ENCODE measurements at places on chromosomes 16 and 17. TPM values are rescaled to one million over a fixed set of nuclear protein-coding genes. Genes with fewer than 3 reads are reported as not detected.

GRCh38 chr17:9200699-9201359, 179.5 kb downstream of the NTN1 start:
- no peak overlapping the region for H3K27ac ChIP-seq
- H3K36me3 ChIP-seq: no peaks in the 10 kb centered on the region
- H3K4me3 ChIP-seq: no peak overlapping the region
- DNase-seq: no peak
- H3K27me3 ChIP-seq: peaks cover 5% of the 10 kb centered on the region
- H3K4me1 ChIP-seq: no peaks in the 10 kb centered on the region

The FNDC8 gene
- not detected for total RNA-seq

DNA sequence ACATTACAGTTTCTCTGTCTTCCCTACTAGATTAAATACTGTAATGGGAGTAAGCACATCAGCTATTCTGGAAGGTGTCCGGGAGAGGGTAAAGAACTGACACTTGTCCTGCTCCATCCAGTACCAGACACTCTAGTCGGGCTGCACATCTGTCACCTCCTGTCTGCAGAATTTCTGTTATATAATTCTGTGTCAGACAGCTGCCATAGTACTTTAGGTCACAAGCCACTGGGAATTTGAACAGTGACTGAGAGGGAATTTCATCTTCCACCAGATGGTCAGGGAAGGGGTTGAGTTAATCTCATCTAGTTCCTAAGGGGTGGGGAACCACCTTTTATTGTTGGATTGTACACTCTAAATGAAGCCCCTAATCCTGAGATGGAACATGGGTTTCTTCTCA, 58.6 kb upstream of the NUDT7 start:
- H3K4me1 ChIP-seq: no peaks in the 10 kb centered on the region
- H3K27ac ChIP-seq: no peak overlapping the region
- H3K27me3 ChIP-seq: peaks cover 20% of the 10 kb centered on the region
- DNase-seq: no peak
- no peaks in the 10 kb centered on the region for H3K36me3 ChIP-seq

GRCh38 chr17:40150276-40150675, 9.9 kb downstream of the CASC3 start:
- H3K36me3 ChIP-seq: peaks cover 55% of the 10 kb centered on the region
- no peak for DNase-seq
- H3K4me3 ChIP-seq: no peak overlapping the region
- no peaks in the 10 kb centered on the region for H3K27me3 ChIP-seq
- H3K27ac ChIP-seq: peak overlapping the region; percentile 7
- peaks cover 66% of the 10 kb centered on the region for H3K4me1 ChIP-seq

The P2RX1 gene
- total RNA-seq: 0.43 TPM

- H3K27me3 ChIP-seq: no peaks in the 10 kb centered on the region
- H3K4me3 ChIP-seq: no peak overlapping the region
- H3K4me1 ChIP-seq: peaks cover 4% of the 10 kb centered on the region
- no peak for DNase-seq
- H3K36me3 ChIP-seq: no peaks in the 10 kb centered on the region
These were observed 23.0 kb upstream of the ABCC3 start for GRCh38 chr17:50611634-50612033.

- no peak overlapping the region for H3K27ac ChIP-seq
- H3K36me3 ChIP-seq: no peaks in the 10 kb centered on the region
- no peak overlapping the region for H3K4me3 ChIP-seq
- no peak for DNase-seq
- no peaks in the 10 kb centered on the region for H3K27me3 ChIP-seq
- peaks cover 46% of the 10 kb centered on the region for H3K4me1 ChIP-seq
These were observed 184.3 kb upstream of the CACNG3 start for GRCh38 chr16:24071666-24072360.

DNA sequence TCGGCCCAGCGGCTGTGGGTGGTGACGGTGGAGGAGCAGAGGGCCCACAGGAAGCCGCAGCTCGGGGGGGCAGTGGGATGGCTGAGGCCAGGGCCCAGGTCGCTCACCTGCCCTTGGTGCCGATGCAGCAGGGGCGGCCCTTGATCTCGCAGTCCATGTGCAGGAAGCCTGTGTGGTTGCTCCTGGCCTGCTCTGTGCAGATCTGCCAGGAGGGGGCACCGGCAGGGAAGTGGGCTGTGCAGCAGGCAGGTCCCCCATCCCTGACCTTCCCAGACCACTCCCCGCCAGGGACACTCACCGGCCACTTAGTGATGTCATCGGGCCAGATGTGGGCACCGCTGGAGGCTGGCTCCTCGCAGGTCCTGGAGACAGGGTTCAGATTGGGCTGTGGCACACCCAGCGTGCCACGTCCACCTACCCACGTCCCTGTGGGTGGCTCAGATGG, 6.2 kb downstream of the AANAT start:
- H3K27ac ChIP-seq: no peak overlapping the region
- H3K36me3 ChIP-seq: peaks cover 16% of the 10 kb centered on the region
- peak; percentile 20 for DNase-seq
- no peaks in the 10 kb centered on the region for H3K27me3 ChIP-seq
- H3K4me3 ChIP-seq: no peak overlapping the region

DNA sequence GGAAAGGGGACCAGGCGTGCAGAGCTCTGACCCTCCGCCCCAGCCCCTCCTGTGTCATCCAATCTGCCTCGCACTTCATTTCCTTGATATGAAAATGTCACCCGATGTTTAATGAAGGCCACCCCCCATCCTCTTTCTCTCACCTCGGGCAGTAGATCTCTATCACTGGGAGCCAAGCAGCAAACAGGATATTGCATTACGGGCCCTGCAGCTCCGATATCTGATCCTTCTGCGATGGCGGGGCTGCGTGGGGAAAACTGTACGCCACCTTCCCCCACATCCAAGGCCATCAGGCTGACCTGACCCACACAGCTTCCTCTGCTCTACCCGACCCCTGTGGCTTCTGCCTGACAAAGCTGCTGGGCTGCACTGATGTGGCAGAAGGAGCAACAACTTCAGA, 74.9 kb downstream of the DYNLRB2 start:
- no peak overlapping the region for H3K27ac ChIP-seq
- H3K27me3 ChIP-seq: no peaks in the 10 kb centered on the region
- no peak overlapping the region for H3K4me3 ChIP-seq

- DNase-seq: no peak
- peaks cover 26% of the 10 kb centered on the region for H3K36me3 ChIP-seq
- H3K27me3 ChIP-seq: no peaks in the 10 kb centered on the region
- no peak overlapping the region for H3K27ac ChIP-seq
These were observed 5.0 kb downstream of the ATP5PD start for GRCh38 chr17:75041656-75042280.

The CCL4L2 gene
- 48.9 TPM for total RNA-seq

GRCh38 chr16:4580250-4580649, 24.1 kb downstream of the C16orf96 start:
- no peak overlapping the region for H3K4me3 ChIP-seq
- DNase-seq: no peak
- no peaks in the 10 kb centered on the region for H3K4me1 ChIP-seq
- no peaks in the 10 kb centered on the region for H3K27me3 ChIP-seq
- no peaks in the 10 kb centered on the region for H3K36me3 ChIP-seq

- no peaks in the 10 kb centered on the region for H3K36me3 ChIP-seq
- no peak overlapping the region for H3K27ac ChIP-seq
- peaks cover 20% of the 10 kb centered on the region for H3K27me3 ChIP-seq
- DNase-seq: no peak
These were observed 2.9 kb downstream of the KRT39 start for GRCh38 chr17:40963838-40964237.

The TBC1D3C gene
- not detected for total RNA-seq

GRCh38 chr17:62717889-62718288, 90.2 kb downstream of the MARCHF10 start:
- peaks cover 13% of the 10 kb centered on the region for H3K4me1 ChIP-seq
- H3K36me3 ChIP-seq: no peaks in the 10 kb centered on the region
- peaks cover 26% of the 10 kb centered on the region for H3K27me3 ChIP-seq
- no peak overlapping the region for H3K4me3 ChIP-seq

GRCh38 chr17:31470592-31470991, 79.1 kb downstream of the RAB11FIP4 start:
- no peak for DNase-seq
- no peak overlapping the region for H3K4me3 ChIP-seq
- H3K27ac ChIP-seq: no peak overlapping the region

GRCh38 chr17:3008336-3009288, 54.8 kb downstream of the OR1D5 start:
- no peak overlapping the region for H3K27ac ChIP-seq
- DNase-seq: no peak
- H3K36me3 ChIP-seq: peaks cover 6% of the 10 kb centered on the region
- H3K4me3 ChIP-seq: no peak overlapping the region
- H3K27me3 ChIP-seq: no peaks in the 10 kb centered on the region
- H3K4me1 ChIP-seq: peaks cover 5% of the 10 kb centered on the region

DNA sequence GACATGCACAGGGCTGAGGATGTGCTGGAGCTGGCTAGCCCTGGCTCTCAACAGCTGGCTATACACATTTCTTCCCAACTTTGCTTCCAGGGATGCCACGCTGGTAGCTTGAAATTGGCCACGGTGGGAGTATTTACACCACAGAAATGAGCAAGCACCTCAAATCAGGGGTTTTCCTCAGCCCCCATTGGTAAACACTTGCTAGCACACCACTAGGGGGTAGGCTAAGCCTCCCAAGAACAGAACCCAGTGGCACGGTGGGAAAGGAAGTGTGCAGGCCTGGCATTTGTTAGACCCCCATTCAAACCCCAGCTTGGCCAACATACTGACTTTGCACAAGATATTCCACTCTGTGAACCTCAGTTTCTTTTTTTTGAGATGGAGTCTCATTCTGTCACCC, 12.9 kb downstream of the DRC3 start:
- H3K4me3 ChIP-seq: no peak overlapping the region
- H3K36me3 ChIP-seq: no peaks in the 10 kb centered on the region
- no peaks in the 10 kb centered on the region for H3K27me3 ChIP-seq

DNA sequence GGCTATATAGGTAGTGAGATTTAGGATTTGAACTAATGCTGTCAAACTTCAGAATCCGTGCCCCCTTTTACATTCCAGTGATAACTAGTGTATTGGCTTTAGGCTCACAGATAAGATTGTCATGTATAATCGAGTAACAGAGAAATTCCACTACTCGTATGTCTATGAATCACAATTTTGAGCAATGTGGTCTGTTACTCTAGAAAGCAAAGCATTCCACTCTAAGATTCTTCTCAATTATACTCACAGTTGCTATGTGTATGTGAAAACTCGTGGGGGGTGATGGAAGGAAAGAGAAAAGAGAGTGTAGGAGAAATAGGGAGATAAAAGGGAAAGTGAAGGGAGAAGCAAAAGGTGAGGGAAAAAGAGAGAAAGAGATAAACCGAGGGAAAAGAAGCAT, 1175.1 kb upstream of the GOT2 start:
- no peak overlapping the region for H3K27ac ChIP-seq
- no peak overlapping the region for H3K4me3 ChIP-seq
- H3K27me3 ChIP-seq: no peaks in the 10 kb centered on the region
- no peaks in the 10 kb centered on the region for H3K36me3 ChIP-seq

DNA sequence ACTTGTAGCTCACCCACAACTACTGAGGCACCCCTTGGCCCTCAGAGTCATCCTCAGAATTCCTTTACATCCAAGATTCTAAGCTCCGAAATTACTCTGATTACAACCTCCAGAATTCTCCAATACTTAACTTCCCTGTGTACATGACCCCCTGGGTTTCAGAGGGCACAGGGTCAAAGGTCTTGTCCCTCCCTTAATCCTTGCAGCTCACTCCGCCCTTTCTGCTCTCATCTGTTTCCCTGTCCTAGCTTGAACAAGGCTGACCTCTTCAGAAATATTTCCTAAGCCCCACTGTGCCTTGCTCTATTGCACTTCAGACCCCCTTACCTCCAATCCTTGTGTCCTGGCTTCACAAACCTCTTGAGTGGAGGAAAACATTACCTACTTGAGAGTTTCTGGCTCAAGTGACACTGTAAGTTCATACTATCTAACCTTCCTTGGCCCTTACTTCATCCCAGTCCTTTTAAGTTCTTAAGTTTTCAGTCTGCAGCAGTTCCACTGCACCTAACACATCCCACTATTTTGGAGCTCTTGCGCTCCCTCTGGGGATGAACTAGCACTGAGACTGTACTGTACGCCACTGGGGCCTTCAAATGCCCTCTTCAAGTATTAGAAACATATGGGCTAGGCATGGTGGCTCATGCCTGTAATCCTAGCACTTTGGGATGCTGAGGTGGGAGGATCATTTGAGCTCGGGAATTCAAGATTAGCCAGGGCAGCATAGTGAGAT, 6.2 kb downstream of the N4BP1 start:
- H3K27ac ChIP-seq: peak overlapping the region; percentile 14
- no peak overlapping the region for H3K4me3 ChIP-seq
- peaks cover 51% of the 10 kb centered on the region for H3K4me1 ChIP-seq
- peaks cover 9% of the 10 kb centered on the region for H3K36me3 ChIP-seq
- H3K27me3 ChIP-seq: no peaks in the 10 kb centered on the region

- no peaks in the 10 kb centered on the region for H3K27me3 ChIP-seq
- H3K4me1 ChIP-seq: peaks cover 2% of the 10 kb centered on the region
- H3K27ac ChIP-seq: no peak overlapping the region
- no peak for DNase-seq
- no peak overlapping the region for H3K4me3 ChIP-seq
- H3K36me3 ChIP-seq: no peaks in the 10 kb centered on the region
These were observed 210.6 kb upstream of the HS3ST3A1 start for GRCh38 chr17:13812350-13812749.

The TGFB1I1 gene
- 0.80 TPM for total RNA-seq

The CCL7 gene
- not detected for total RNA-seq

GRCh38 chr17:7045492-7046126, 1.7 kb upstream of the SLC16A11 start:
- H3K27me3 ChIP-seq: peaks cover 2% of the 10 kb centered on the region
- peak overlapping the region; percentile 87 for H3K27ac ChIP-seq
- H3K4me3 ChIP-seq: peak overlapping the region; percentile 70
- peaks cover 45% of the 10 kb centered on the region for H3K4me1 ChIP-seq

- no peaks in the 10 kb centered on the region for H3K27me3 ChIP-seq
- H3K27ac ChIP-seq: peak overlapping the region; percentile 45
- H3K4me3 ChIP-seq: no peak overlapping the region
- peak; percentile 29 for DNase-seq
These were observed 9.5 kb downstream of the DOK4 start for GRCh38 chr16:57476546-57477410.

DNA sequence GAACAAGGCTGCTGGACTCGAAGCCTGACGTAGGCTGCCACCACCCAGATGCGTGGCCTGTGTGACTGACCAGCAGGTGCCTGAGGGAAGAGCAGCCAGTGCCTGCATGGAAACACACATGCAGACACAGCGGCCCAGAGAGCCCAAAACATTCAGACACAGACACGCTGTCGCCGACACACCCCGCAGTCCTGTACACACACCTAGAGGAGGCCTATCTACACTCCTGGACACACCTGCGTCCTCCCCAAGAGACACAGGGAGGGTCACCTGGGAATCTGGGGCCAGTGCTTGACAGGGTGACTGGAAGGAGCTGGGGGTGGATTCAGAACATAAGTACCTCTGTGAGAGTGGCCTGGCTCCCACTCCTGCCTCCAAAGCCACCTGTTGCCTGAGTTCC, 6.1 kb upstream of the TSPOAP1 start:
- H3K27me3 ChIP-seq: peaks cover 20% of the 10 kb centered on the region
- no peak for DNase-seq
- peaks cover 74% of the 10 kb centered on the region for H3K36me3 ChIP-seq
- H3K27ac ChIP-seq: peak overlapping the region; percentile 98
- peak overlapping the region; percentile 92 for H3K4me3 ChIP-seq
